ENCODE measurements at places on chromosomes 6 and 20.

DNA sequence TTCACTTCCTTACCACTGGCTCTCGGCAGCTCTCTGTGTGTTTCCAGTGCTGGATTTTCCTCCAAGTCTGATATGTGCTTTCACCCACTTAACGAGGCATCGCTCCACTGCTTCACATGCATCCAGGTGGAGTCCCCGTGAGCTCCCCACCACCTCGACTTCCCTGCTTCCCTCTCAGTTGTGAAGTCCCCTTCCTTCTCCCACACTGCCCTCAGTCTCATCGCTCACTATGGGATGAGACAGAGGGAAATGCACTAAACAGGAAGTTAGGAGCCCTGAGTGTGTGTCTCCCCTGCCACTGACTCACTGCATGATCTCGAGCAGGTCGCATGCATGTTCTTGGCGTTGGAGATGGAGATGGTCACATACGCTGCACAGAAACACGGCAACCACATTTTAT is 84.0 kb downstream of the MTHFD1L start:
- DNase-seq, result no peak

- DNase-seq, result no peak
Measured at GRCh38 chr20:3871550-3872265, 17.5 kb upstream of the PANK2 start.

- no peak for DNase-seq
Measured at GRCh38 chr20:8534368-8535160, 402.5 kb downstream of the PLCB1 start.

- peak; percentile 42 for DNase-seq
Measured at GRCh38 chr20:41669708-41670263, 51.6 kb upstream of the CHD6 start.

DNA sequence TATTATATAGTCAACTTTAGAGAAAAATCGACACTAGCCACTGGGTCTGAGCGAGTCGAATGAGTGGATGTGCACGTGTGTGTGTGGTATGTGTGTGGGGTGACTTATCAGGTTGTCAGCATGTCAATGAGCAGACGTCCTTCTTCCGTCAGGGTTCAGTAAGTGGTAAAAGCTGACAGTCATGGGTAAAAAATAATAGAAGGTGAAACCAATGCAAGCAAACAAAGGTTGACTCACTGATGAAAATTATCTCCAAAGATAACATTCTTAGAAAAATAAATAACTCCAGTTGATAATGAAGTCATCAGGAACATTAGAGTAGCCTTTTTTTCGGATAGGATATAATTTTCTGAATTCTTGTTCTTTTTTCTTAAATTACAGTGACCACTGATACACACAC is 243.8 kb upstream of the FOXQ1 start:
- DNase-seq, result no peak

DNA sequence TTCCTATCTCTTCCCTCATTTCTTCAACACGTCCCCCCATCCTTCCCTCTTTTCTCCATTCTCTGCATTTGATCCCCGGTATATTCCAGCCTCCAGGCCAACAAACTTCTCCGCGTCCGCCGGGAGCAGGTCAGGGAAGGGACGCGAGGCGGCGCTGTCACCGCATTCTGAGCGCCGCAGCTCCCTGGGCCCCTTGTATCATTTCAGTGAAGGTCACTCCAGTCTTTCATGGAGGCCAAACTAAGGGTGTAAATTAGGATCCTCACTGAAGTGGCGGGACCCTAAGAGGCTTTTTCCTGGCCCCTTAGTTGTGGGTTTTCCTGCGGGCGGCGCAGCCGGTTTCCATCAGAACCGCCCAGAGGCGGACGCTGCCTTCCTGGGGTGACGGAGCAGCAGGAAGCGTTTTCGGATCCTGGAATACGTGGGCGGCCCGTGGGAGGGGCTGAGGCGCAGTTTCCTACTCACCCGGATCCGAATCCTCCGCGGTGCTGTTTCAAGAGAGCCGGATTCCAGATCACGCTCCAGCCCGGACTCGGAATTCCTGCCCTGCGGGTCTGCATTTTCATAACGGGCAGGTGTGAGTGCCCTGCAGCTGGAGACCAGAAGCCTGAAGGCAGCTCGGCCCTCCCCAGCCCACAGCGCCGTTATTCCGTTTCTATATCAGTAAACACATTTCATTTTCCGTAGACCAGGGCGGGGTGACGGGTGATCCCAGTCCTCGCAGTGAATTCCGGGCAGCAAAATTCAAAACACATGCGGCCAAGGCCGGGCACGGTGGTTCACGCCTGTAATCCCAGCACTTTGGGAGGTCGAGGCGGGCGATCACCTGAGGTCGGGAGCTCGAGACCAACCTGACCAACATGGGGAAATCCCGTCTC is 3.6 kb upstream of the MICA start:
- DNase-seq, result peak; percentile 81

GRCh38 chr20:61839223-61839911 is 226.3 kb downstream of the TAF4 start:
- no peak for DNase-seq

DNA sequence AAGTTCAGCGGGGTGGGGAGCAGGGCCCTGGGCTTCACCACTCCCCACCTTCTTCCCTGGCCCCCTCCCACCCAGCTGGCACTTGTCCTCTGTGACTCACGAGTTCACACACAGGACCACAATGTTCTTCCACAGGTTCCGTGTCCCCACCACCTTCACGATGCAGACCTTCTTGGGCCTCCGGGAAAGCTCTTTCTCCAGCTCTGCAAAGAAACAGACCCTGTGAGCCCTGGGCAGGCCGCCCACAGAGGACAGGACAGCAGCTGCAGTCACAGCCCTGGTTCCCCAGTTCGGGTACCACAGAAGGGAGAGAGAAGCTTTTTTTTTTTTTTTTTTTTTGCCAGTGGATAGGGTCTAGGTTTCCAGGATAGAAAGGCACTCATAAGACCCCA is 30.9 kb downstream of the PSMG4 start:
- DNase-seq, result no peak

DNA sequence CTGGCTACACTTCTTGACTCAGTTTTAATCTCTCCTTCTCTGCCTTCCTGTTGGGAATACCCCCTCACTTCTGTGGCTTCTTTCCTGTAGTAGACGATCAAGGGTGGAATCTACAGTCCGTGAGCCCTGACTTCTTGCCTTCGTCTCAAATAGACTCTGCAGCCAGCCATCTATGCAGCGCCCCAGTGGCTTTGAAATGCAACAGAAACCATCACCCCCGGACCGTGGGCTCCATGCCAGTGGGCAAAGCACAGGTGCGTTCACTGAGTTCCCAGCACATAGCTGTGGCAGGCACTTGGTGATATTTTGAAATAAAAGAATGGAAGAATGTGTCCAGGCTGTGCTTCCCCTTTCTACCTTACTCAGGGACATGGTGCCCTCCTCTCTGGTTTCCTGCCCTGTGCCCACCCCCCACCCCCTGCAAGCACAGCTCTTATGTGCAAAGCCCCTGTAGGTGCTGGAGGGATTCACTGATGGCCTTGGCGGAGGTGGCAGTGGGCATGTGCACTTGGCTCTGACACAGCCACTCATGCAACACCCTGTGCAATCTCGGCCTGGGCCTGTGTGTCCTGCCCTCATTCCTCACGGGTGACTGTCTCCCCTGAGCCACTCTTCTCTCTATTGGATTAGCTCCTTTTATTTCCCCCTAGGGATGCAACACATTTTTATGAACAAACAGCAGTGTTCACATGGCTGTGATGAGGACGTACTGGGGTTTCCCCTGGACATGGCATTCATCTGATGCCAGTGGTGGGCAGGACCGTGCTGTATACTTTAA is 5.5 kb upstream of the CDSN start:
- no peak for DNase-seq

DNA sequence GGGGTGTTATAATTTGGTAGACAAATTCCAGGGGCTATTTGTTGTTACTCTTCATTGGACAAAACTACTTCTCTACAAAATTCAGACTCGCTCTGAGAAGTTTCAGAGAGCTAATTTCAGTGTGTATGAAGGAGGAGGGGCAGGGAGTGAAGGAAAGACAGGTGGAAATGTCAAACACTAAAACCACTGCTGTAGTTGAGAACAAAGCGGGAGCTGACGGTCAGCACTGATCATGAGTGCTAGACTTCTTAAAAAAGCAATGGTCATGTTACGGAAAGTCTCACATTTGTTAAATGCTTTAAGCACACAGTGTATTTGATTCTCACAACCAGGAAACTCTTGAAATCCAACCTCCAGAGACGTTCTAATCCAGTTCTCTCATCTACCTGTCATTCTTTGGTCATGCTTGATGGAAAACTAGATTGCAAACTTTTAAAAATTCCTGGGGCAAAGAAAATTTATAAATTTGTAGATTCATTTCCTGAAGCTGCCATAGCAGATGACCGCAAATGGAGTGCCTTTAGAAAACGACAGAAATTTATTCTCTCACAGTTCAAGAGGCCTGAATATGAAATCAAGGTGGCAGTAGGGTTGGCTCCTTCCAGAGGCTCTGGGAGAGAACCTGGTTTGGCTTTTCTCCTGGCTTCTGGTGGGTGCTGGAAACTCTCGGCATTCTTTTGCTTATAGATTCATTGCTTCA is 100.7 kb upstream of the CARMIL1 start:
- DNase-seq, result no peak

- DNase-seq, result peak; percentile 18
Measured at GRCh38 chr20:21509597-21510371, 4.1 kb downstream of the NKX2-2 start.

GRCh38 chr20:58710481-58711265 is 18.1 kb downstream of the NPEPL1 start:
- DNase-seq, result no peak

- DNase-seq, result no peak
Measured at GRCh38 chr6:37620519-37620918, 77.2 kb downstream of the MDGA1 start.

DNA sequence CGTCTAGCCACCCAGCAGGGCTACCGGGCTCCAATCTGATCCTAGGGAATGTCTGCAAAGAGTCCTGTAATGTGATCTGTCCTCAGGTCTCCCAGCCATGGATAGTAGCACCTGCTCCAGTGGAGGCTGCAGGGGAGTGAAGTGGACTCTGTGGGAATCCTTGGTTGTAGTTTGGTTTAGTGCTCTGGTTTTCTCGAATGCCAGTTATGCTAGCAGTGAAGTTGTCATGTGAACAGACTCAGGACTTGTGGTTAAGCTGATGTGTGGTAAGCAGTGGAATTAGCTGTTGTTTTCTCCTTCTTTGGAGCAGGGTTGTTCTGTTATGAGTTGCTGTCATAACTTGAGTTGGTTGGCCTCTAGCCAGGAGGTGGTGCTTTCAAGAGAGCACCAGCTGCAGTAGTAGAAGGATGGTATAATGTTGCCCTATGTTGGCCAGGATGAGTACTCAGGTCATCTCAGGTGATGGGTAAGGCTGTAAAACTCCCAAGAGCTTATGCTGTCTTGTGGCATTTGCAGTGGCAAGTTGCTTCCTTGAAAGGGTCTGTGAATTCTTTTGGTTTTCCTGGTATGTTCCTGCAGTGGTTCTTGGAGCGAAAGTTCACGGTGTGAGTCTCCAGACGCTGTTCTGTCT is 390.2 kb downstream of the UTRN start:
- DNase-seq, result no peak

- no peak for DNase-seq
Measured at GRCh38 chr6:51001399-51001798, 182.7 kb downstream of the TFAP2B start.

DNA sequence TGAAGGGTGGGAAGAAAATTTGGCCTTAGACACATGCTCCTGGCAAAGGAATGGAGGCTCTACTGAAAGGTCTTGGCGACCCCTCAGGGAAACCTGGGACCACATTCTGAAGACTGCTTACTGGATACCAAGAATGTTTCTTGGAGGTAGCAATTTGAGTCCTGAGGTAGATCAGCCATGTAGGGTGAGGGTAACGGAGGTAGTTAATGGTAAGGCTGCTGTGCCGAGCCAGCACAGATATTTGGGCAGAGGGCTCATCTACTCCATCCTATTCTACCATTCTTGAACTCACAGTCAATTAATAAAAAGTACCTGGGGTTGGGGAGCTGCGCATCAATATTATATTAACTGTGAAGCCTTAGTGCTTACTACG is 401 bp upstream of the PHF3 start:
- DNase-seq, result no peak
